ENCODE measurements at places on chromosomes 2 and 18. TPM values are rescaled to one million over a fixed set of nuclear protein-coding genes. Genes with fewer than 3 reads are reported as not detected.

The OBSL1 gene
- total RNA-seq, result 230 TPM

The COL5A2 gene
- total RNA-seq, result 27.3 TPM

The UGT1A5 gene
- total RNA-seq, result not detected

The CRYGD gene
- 5.1 TPM for total RNA-seq

The SYT4 gene
- total RNA-seq, result 0.60 TPM

The PXDN gene
- total RNA-seq, result 55.4 TPM

The TCF4 gene
- 122 TPM for total RNA-seq

The GPATCH11 gene
- 7.5 TPM for total RNA-seq

The GDF7 gene
- total RNA-seq, result 0.15 TPM

The CDK5R2 gene
- not detected for total RNA-seq

The SALL3 gene
- not detected for total RNA-seq

The ACVR1C gene
- total RNA-seq, result 7.2 TPM

- H3K27ac ChIP-seq, result no peak overlapping the region
- no peak for DNase-seq
- H3K4me1 ChIP-seq, result no peaks in the 10 kb centered on the region
- no peak overlapping the region for H3K4me3 ChIP-seq
- H3K27me3 ChIP-seq, result no peaks in the 10 kb centered on the region
These were observed 9.3 kb upstream of the TBC1D8 start for GRCh38 chr2:101160454-101160853.

- no peaks in the 10 kb centered on the region for H3K36me3 ChIP-seq
- H3K4me1 ChIP-seq, result no peaks in the 10 kb centered on the region
- no peak overlapping the region for H3K4me3 ChIP-seq
- DNase-seq, result no peak
These were observed 70.5 kb upstream of the TTC39C start for GRCh38 chr18:23943903-23944624.

- no peaks in the 10 kb centered on the region for H3K27me3 ChIP-seq
- DNase-seq, result no peak
- no peaks in the 10 kb centered on the region for H3K4me1 ChIP-seq
- H3K27ac ChIP-seq, result no peak overlapping the region
These were observed 78.4 kb upstream of the AQP4 start for GRCh38 chr18:26943906-26944305.

GRCh38 chr18:69820538-69820937 lies 127.1 kb downstream of the CD226 start:
- no peak overlapping the region for H3K4me3 ChIP-seq
- H3K27ac ChIP-seq, result no peak overlapping the region
- no peaks in the 10 kb centered on the region for H3K4me1 ChIP-seq
- H3K27me3 ChIP-seq, result no peaks in the 10 kb centered on the region
- no peak for DNase-seq

DNA sequence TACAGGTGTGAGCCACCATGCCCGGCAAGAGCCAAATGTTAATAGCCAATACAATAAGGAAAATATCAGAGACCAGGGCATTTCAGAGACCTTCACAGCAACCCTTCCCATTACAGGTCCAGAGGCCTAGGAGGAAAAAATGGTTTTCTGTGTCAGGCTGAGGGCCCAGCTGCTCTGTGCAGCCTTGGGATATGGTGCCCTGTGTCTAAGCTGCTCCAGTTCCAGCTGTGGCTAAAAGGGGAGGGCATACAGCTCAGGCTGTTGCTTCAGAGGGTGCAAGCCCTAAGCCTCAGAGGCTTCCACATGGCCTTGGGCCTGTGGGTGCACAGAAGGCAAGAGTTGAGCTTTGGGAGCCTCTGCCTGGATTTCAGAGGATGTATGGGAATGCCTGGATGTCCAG lies 20.1 kb upstream of the CCDC195 start:
- no peak overlapping the region for H3K27ac ChIP-seq
- no peak overlapping the region for H3K4me3 ChIP-seq
- DNase-seq, result no peak
- no peaks in the 10 kb centered on the region for H3K4me1 ChIP-seq
- H3K27me3 ChIP-seq, result no peaks in the 10 kb centered on the region
- H3K36me3 ChIP-seq, result no peaks in the 10 kb centered on the region

GRCh38 chr2:54454548-54455130 lies 1.5 kb upstream of the SPTBN1 start:
- no peak for DNase-seq
- H3K4me1 ChIP-seq, result peaks cover 2% of the 10 kb centered on the region
- H3K27me3 ChIP-seq, result no peaks in the 10 kb centered on the region
- H3K27ac ChIP-seq, result peak overlapping the region; percentile 74

- no peaks in the 10 kb centered on the region for H3K27me3 ChIP-seq
- no peak overlapping the region for H3K27ac ChIP-seq
- H3K36me3 ChIP-seq, result no peaks in the 10 kb centered on the region
- H3K4me1 ChIP-seq, result no peaks in the 10 kb centered on the region
- no peak for DNase-seq
- H3K4me3 ChIP-seq, result no peak overlapping the region
These were observed 26.3 kb upstream of the EPG5 start for GRCh38 chr18:45993438-45993837.

- no peak overlapping the region for H3K4me3 ChIP-seq
- H3K36me3 ChIP-seq, result no peaks in the 10 kb centered on the region
- H3K27ac ChIP-seq, result no peak overlapping the region
- H3K4me1 ChIP-seq, result peaks cover 2% of the 10 kb centered on the region
- no peaks in the 10 kb centered on the region for H3K27me3 ChIP-seq
These were observed 102.5 kb upstream of the NOSTRIN start for GRCh38 chr2:168699844-168700417.

GRCh38 chr18:8724452-8724851 lies 19.1 kb downstream of the MTCL1 start:
- no peak overlapping the region for H3K27ac ChIP-seq
- H3K36me3 ChIP-seq, result no peaks in the 10 kb centered on the region
- no peaks in the 10 kb centered on the region for H3K27me3 ChIP-seq
- DNase-seq, result no peak
- no peaks in the 10 kb centered on the region for H3K4me1 ChIP-seq
- H3K4me3 ChIP-seq, result no peak overlapping the region

DNA sequence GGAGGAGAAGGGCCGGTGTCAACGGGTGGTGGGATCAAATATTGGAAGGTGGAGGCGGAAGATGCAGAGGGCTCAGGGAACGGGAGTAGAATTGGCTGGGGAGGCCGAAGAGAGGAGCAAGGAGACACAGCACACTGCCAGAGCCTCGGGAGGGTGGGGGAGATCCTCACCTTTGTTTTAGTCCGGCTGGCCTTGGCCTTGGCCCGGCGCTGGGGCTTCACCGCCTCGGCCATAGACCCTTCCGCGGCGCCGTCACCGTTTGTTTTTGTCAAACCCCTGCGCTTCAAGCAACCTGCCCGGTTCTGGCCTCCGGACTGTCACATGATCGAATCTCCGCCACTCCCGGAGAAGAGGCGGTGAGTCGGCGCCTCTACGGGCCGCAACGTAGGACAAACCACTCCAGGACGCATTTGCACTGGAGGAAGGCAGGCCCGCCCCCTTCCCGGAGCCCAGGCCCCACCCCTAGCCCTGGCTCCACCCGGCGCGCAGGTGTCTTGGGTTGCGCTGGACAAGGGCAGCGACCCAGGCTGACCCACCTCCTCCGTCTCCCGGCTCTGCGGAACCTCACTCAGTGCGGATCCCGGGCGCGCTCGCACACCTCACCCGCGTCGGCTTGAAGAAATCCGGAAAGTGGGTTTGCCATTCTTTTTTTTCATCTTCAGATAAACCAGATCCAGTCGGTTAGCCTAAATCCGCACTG lies at the start of gene EPG5:
EPG5 (minus strand) TSS at position 323 of the 700 bp plus-strand sequence; CDS start at position 233, 90 bp downstream.
- DNase-seq, result peak; percentile 93
- H3K36me3 ChIP-seq, result no peaks in the 10 kb centered on the region
- H3K4me1 ChIP-seq, result peaks cover 3% of the 10 kb centered on the region
- peak within 1 kb of the TSS; percentile 94 for H3K4me3 ChIP-seq

- H3K27ac ChIP-seq, result no peak overlapping the region
- no peak overlapping the region for H3K4me3 ChIP-seq
- no peaks in the 10 kb centered on the region for H3K27me3 ChIP-seq
- no peaks in the 10 kb centered on the region for H3K36me3 ChIP-seq
- no peaks in the 10 kb centered on the region for H3K4me1 ChIP-seq
These were observed 513.5 kb downstream of the CMPK2 start for GRCh38 chr2:6352247-6352646.

- no peak for DNase-seq
- no peak overlapping the region for H3K4me3 ChIP-seq
These were observed 52.2 kb upstream of the CAB39 start for GRCh38 chr2:230660294-230661060.

GRCh38 chr2:24513281-24514071 lies 22.4 kb downstream of the NCOA1 start:
- no peaks in the 10 kb centered on the region for H3K27me3 ChIP-seq
- no peak for DNase-seq
- H3K36me3 ChIP-seq, result no peaks in the 10 kb centered on the region
- no peak overlapping the region for H3K27ac ChIP-seq
- H3K4me3 ChIP-seq, result no peak overlapping the region
- peaks cover 9% of the 10 kb centered on the region for H3K4me1 ChIP-seq

DNA sequence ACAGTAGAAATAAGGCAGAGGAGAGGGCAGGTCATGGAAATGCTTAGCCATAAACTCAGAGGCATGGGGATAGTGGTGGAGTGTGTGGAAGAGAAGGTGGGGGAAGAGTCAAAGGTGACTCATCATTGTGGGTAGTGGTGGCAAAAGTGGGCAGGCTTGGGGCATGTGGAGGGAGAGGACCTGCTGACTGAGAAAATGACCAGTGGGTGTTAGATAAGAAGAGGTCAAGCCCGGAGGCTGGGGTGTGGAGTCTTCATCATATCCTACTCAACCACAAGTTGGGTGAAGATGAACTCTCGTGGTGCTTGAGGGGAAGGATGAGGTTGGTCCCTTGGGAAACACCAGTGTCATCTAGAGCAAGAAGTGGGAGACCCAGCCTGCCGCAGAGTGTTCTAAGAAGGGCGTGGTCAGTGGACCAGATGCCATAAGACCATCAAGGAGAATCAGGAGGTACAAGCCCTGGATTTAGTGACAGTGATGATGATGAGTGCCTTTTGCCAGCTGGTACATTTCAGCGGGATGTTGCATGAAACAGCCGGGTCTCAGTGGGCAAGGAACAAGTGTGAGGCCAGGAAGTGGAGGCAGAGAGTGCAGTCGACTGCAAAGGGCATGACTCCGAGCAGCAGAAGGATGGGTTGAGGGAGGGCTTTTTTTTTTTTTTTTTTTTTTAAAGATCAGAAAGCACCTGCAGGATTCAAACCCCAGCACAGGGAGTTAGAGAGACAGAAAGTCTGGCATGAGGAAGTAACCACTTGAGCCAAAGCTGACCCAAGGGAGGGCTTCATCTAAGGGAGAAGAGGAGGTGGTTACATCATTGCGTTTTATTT lies 122.6 kb upstream of the SPRED2 start:
- no peak overlapping the region for H3K4me3 ChIP-seq
- no peak for DNase-seq
- no peaks in the 10 kb centered on the region for H3K36me3 ChIP-seq
- no peak overlapping the region for H3K27ac ChIP-seq
- no peaks in the 10 kb centered on the region for H3K4me1 ChIP-seq
- H3K27me3 ChIP-seq, result no peaks in the 10 kb centered on the region

DNA sequence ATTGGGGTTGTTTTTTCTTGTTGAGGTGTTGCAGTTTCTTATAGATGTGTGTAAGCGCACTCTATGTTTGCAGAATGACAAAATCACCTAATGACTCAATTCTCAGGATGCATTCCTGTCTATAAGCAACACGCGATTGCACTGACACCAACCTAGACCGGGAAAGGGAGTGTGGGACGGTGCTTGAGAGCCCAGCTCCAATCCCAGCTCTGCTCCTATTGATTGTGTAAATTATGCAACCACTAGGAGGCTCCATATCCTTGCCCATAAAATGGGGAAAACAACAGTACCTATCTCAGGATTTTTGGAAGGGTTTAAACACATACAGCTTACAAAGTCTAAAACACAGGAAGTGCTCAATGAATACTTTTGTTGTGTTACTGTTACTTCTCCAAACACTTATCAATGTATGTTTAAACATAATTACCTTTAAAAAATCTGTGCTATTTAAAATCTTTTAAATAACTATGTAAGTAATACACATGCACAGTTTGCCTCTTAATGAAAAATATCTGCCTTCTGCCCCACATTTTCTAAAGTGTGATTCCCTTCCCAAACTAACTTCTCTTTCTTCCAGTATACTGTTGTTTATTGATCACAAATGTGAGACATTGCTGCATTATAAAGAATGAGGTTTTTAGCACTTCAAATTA lies 132.5 kb downstream of the SPHKAP start:
- H3K4me3 ChIP-seq, result no peak overlapping the region
- no peaks in the 10 kb centered on the region for H3K4me1 ChIP-seq
- no peaks in the 10 kb centered on the region for H3K27me3 ChIP-seq
- H3K27ac ChIP-seq, result no peak overlapping the region
- no peaks in the 10 kb centered on the region for H3K36me3 ChIP-seq
- DNase-seq, result no peak

- no peak overlapping the region for H3K4me3 ChIP-seq
- H3K27ac ChIP-seq, result no peak overlapping the region
- H3K36me3 ChIP-seq, result no peaks in the 10 kb centered on the region
- H3K4me1 ChIP-seq, result peaks cover 3% of the 10 kb centered on the region
- no peak for DNase-seq
These were observed 140.0 kb downstream of the SEPTIN10 start for GRCh38 chr2:109473616-109474318.
